T-helper 1 cell (primary cell): ENCODE measurements at places on chromosomes 2 and 18.
A peak's percentile ranks its signal among the peaks of the same experiment; 100 is the strongest.

GRCh38 chr2:138029276-138029675 lies 65.0 kb downstream of the HNMT start:
- DNase-seq, result no peak

DNA sequence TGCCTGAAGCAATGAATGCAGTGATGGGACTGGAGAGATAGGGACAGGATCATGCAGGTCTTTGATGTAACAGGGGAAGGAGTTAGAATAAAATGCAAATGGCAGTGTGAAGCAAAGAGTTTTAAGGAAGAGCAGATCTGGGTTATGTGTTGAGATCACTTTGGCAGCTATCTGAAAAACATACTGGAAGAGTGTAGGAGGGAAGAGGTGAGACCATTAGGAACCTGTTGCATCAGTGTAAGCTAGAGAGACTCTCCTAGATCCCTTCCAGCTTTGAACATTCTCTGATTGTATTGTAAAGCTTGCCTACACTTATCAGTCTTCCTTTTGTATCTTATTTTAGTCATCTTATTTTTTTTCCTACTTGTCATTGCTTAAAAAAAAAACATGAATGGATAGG lies 10.5 kb downstream of the ACVR2A start:
- DNase-seq, result no peak

GRCh38 chr2:186927185-186927866 lies 78.4 kb upstream of the ZSWIM2 start:
- DNase-seq, result no peak

DNA sequence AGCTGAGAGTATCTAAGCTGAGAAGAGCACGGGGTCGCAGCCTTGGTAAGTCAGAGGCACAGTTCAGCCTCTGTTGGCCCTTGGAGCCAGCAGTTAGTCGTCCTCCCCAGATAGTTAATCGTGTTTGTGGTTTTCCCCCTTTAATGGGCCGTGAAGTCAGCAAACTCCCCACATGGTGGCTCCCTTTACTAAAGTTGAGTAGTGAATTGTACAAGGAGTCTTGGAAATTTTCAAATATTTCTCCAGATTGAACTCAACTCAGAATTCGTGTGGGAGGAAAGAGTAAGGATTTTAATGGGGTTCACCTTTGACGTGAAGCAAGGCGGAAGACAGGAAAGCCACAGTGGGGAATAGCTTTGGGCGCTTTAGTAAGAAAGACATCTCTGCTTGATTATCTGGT lies 2.4 kb upstream of the ADCYAP1 start:
- DNase-seq, result no peak

DNA sequence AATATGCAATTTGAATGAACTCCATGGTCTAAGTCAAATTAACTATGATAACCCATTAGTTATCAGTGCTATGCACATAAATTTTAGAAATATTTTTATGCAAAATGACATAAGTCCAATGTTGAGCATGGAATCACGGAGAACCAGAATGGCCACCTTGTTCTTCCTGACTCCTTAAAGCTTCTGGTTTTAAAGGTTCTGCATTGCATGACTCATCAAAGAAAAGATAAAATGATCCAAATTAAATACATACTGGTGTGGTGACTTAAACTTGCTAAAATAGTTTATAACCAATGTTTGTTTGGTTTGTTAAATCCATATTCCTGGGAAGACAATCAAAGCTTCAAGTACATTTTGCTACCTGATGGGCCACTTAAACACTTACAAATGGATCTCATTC lies 1146.9 kb upstream of the NRXN1 start:
- DNase-seq, result no peak

GRCh38 chr2:46050489-46050888 lies 246.7 kb upstream of the EPAS1 start:
- DNase-seq, result no peak

- no peak for DNase-seq
These were observed 14.5 kb downstream of the GPC1 start for GRCh38 chr2:240449764-240450531.

DNA sequence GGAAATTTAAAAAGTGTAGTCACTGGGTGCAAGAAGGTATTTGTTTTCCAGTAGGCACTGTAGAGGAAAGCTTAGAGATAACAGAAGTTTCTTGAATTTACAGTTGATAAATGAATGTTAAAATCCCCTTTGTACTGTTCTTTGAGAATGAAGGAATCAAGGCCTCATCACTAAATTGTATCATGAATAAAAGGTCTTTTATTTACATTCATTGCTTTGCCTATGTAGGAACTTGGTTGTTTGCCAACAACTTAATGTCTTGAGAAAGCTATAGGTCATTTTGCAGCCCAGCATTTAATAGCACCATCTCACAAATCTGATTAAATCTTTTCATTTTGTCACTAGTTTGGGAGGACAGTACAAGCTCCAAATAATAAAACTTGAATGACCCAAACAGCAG lies 213.9 kb upstream of the ITGA4 start:
- no peak for DNase-seq

- DNase-seq, result no peak
These were observed 17.3 kb downstream of the BMP10 start for GRCh38 chr2:68853915-68854314.

DNA sequence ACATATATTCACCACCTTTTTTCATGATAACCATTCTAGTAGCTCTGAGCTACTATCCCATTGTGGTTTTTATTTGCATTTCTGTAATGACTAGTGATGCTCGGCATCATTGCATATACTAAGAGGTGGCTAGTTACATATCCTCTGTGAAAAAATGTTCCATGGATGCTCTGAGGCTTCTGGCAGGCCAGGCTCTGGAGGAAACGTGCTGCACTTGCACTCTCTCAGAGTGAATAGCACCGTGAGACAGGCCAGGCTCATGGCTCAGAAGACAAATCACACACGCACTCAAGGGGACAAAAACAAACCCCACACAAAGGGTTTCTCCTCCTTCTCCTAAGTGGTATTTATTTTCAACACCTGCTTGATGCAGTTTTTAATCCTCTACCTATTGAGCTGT lies 1085.3 kb upstream of the CNTNAP5 start:
- no peak for DNase-seq

- no peak for DNase-seq
These were observed 36.1 kb downstream of the GLI2 start for GRCh38 chr2:120771781-120772208.

GRCh38 chr2:182368446-182368845 lies 58.4 kb downstream of the PDE1A start:
- no peak for DNase-seq

DNA sequence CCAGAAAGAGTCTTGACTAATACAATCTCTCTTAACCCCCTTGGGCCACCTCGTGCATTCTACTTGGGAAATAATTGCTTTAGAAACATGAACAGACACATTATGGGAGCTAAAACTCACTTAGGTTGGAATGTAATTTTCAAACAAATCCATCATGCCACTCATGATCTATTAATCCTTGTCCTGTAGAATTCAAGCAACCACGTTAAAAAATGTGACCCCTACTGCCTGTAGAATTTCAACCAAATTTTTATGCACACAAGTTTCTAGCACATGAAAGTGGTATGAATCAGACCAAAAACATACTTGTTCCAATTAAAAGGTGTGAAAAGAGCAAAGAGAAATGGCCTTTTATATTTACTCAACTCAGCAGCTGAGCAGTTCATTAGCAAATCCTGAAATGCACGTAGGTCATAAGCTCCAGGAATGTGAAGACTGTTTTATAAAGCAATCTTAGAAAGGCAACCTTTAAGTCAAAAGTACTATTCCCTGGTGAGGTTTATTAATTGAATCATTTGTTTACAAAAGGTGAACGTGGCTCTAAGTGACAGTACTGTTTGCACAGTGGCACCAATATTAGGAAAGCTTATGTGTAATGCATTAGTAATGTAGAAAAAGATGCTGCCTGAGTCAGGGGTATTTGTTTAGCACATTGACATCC lies 459.4 kb upstream of the UBE2E3 start:
- DNase-seq, result no peak

DNA sequence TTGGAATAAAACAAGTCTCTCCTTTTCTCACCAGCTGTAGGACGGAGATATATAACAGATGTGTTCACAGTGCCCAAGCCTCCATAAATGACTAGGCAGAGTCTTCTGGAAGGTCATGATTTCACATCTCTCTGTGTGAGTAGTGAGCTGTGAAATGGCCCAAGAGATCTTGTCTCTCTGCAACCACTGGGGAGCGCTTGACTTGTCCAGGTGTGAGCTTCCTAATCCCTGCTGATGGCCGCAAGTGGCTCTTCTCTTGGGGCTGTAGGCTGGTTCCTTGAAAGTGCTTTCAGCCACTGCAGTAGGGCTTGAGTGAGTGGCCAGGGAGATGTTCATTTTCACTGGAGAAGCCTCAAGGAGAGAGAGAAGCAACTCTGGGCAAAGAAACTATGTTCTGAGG lies 38.1 kb upstream of the OTOS start:
- no peak for DNase-seq

DNA sequence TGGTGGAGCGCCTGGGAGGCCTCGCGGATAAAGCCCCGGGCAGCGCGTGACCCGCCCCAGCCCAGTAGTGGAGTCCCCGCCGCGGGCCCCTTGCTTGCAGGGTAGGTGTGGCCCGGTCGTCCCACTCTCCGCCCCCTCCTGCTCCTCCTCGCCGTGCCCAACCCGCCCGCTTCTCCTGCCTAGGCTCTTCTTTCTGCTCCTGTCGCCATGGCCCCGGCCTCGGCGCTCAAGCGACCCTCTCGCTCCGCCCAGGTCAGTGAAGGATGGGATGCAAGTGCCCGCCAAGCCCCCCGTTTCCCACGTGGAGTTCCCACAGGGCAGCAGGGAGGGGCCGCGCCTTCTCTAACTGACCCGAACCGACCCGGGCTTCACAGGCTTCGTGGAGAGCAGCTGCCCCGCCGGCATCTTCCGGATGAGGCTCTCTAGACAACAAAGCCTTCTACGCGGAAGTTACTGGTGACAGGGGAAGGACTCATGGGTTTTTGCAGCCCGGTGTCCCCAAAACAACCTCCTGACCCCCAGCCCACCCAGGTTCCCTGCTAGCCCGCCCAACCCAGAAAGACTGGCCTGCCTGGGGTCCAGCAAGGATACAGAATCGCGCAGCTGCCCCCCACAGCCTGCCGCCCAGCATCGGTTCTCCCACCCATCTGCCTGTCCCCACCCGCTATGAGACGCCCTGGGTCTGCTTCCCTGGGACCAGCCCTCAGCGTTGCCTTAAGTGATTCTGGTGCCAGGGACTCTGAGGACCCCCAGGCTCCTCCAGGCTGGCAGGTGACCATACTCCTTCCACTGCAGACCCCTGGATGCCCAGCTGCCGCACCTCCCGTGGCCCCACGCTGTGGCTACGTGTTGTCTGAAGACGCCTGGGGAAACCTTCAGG lies 32.8 kb downstream of the TTC32 start:
- peak; percentile 49 for DNase-seq

- DNase-seq, result no peak
These were observed 37.4 kb downstream of the ARL4C start for GRCh38 chr2:234459401-234460009.

DNA sequence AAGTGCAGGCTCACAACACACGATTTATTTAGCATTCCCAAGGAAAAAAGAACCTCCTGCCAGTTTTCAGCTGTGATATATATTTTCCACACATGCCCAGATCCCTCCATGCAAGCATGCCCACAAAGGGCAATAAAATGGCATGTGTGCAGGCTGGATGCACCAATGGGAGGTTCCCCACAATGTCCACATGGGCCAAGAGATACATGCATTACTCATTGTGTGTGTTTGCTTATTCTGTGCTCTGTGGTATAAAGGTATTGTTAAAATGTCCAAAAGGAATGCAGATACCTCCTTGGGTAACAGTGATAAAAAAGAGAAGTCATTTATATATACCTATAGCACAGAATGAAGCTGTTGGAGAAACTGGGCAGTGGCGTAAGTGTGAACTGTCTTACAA lies 207.4 kb downstream of the FHOD3 start:
- DNase-seq, result no peak

DNA sequence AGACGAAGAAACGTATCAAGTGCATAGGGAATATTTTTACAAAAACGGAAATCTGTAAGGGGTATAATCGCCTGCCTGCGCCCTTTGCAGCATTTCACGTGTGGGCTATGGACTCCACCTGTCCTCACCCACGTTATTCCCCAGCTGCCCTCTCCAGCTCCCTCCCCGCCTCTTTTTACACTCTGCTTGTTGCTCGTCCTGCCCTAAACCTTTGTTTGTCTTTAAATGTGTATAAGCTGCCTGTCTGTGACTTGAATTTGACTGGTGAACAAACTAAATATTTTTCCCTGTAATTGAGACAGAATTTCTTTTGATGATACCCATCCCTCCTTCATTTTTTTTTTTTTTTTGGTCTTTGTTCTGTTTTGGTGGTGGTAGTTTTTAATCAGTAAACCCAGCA lies 169.4 kb upstream of the SIX3 start:
- DNase-seq, result no peak

DNA sequence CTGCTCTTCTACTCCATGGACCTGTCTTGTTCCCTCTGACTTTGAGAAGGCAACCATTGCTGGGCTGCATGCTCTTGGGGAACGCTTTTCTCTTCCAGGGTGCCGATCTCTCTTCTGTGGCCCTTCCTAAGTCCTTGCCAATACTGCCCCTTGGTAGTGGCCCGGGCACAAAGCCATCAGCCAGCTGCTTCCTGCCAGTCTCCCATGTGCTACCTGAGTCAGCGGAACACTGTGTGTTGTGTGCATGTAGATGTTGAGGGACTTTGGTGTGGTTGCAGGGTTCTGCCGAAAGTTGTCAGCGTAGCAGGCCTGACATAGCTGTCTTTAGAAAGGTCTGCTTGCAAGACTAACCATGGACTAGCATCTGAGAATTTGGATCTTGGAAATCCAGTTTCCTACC lies 35.4 kb downstream of the MGAT5 start:
- no peak for DNase-seq

DNA sequence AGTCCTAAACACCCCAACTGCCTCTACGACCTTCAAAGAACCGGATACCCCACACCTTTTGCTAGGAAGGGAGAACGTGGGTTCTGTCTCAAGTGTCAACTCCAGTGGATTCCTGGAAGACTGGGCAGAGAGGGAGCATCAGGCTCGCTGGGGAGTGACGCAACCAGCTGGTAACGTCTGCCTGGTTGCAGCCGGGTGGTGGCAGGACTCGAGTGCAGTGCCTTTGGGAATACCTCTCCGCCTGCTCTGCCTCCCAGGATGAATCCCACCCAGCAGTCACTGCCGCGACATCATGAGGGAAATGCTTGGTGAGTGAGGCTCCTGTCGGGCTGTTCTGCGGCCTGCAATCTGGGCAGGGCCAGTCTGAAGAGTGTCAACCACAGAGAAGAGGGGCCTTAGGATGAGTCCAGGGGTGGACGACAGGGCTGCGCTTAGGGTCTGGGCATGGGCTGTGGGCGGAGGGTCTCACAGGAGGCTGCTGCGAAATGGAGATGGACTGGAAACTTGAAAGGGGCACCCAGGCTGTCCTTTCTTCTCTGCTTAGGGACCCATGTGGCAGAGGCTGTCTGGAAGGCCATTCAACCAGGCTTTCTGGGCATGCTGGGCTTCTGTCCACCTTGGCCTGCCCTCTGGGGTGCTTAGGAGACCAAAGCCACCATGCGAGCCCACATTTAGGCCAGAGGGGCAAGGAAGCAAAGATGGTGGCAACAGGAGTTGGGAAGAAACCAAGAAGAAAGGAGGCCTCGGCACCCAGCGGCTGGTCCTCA lies 12.9 kb downstream of the GPR17 start:
- DNase-seq, result no peak

GRCh38 chr18:49762191-49763077 lies 50.9 kb downstream of the ACAA2 start:
- no peak for DNase-seq
